Hematopoietic multipotent progenitor cell (in vitro differentiated cells): ENCODE measurements at places on chromosomes 11 and 22. TPM values are rescaled to one million over a fixed set of nuclear protein-coding genes. Genes with fewer than 3 reads are reported as not detected.

The ENTHD1 gene
- not detected for total RNA-seq

The CFL1 gene
- total RNA-seq: 701 TPM

The SCGB1C1 gene
- not detected for total RNA-seq

The VPREB1 gene
- total RNA-seq: 3.5 TPM

The C11orf21 gene
- 56.3 TPM for total RNA-seq

The LRRC32 gene
- total RNA-seq: 0.27 TPM
